Endodermal cell (in vitro differentiated cells): ENCODE measurements at places on chromosomes 6 and 20. TPM values are rescaled to one million over a fixed set of nuclear protein-coding genes. Genes with fewer than 3 reads are reported as not detected.

DNA sequence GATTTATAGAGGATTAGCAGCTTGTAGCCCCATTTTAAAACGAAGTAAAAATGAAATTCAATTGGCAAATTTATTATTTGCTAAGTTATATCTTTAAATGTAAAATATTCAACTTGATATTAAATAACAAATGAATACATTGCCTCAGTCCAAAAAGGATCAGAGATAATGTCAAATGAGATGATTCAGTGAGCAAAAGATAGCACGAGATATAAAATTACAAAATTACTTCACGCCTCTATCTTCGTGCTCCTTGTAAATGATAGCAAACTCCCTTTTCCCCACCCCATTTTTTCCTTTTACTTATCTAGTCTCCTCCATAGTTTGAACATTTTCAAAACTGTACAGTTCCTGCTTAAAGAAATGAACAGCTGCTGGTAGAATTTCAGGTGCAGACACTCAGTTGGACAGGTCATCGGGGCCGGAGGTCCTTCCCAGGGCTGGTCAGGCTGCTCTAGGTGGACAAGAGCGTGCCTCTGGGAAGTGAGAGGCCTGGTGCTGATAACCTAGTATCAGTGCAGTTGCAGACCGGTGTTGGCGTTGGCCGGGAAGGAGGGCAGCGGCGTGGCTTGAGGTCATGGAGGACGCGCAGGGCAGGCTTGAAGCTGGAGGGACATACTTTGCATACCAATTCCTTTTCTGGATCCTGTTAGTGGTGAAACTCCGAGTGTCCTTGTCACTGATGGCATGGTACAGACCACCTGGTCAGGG, 83.9 kb downstream of the CDC5L start:
- no peak for DNase-seq

DNA sequence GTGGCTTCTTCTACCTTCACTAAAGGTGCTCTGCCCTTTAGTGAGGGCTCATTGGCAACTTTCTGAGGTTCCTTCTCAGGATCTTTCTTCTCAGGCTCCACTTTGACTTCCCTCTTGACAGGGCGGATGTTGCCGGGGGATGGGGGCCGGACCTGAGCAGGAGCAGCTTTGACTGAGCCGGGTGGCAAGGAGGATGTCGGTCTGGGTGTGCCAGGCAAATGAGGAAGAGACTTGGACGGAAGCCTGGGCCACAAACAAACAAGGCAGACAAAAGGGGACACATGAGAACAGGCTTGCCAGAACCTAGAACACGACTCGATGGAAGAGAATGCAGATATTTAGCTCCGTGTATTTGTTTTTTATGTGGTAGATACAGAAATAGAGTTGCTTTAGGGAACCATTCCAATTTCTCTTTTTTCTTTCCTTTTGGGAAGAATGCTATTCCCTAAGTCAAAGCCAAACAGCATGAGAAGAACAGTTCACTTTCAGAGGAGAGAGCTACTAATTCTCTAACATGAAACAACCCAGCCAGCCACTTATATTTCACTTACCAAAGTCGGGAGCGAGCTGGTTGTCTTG, 76.2 kb upstream of the BCLAF1 start:
- DNase-seq: no peak

- DNase-seq: peak; percentile 45
Observed at GRCh38 chr6:35173427-35174087, 32.4 kb upstream of the TCP11 start.

MYO6 gene
- total RNA-seq: 89.9 to 94.1 TPM (median 93.4 TPM) in 3 replicates

MLIP gene
- not detected in 3 replicates for total RNA-seq

LY6G6F gene
- not detected in 2 replicates for total RNA-seq

SMOC2 gene
- 0.45 TPM in 1 of 3 replicates, not detected in the others for total RNA-seq
